ENCODE measurements at places on chromosomes 16 and 17. TPM values are rescaled to one million over a fixed set of nuclear protein-coding genes. Genes with fewer than 3 reads are reported as not detected.

DNA sequence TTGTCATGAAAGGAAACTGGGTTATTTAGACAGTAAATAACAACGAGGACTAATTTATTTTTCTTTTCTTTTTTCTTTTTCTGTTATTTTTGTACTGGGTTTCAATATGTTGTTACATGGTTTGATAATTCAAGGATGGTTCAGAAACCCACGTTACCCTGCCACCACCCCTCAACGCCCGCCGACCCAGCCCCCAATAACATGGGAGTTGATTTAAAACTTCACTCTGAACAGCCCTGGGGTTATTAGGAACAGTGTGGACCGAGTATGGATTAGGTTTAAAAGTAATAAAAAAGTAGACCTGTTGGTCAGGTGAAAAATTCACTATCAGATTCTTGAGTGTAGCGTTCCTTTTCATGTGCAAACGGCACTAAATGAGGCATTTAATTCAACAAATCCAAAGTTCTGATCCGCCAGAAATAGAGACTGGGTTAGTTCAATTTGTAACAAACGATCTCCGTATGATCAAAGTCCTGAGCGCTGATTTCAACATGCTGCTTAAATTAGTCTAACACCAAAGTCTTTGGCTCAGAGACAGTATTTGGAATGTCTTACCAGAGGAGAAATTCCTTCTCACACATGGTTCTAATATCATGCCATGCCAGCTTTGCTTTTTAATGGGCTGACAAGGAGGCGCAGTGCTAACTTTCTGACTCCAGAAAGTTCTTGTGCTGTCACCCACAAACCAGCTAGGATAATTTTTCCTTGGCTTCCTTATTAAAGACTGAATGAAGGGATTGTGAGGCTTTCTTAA is 173.1 kb upstream of the IRX3 start:
- DNase-seq, result no peak

- peak; percentile 50 for DNase-seq
These were observed 16.5 kb downstream of the SLC16A3 start for GRCh38 chr17:82245134-82246039.

GRCh38 chr17:80203471-80203963 is 16.6 kb downstream of the SGSH start:
- peak; percentile 71 for DNase-seq

GRCh38 chr17:21001111-21001812 is 41.5 kb downstream of the USP22 start:
- no peak for DNase-seq

DNA sequence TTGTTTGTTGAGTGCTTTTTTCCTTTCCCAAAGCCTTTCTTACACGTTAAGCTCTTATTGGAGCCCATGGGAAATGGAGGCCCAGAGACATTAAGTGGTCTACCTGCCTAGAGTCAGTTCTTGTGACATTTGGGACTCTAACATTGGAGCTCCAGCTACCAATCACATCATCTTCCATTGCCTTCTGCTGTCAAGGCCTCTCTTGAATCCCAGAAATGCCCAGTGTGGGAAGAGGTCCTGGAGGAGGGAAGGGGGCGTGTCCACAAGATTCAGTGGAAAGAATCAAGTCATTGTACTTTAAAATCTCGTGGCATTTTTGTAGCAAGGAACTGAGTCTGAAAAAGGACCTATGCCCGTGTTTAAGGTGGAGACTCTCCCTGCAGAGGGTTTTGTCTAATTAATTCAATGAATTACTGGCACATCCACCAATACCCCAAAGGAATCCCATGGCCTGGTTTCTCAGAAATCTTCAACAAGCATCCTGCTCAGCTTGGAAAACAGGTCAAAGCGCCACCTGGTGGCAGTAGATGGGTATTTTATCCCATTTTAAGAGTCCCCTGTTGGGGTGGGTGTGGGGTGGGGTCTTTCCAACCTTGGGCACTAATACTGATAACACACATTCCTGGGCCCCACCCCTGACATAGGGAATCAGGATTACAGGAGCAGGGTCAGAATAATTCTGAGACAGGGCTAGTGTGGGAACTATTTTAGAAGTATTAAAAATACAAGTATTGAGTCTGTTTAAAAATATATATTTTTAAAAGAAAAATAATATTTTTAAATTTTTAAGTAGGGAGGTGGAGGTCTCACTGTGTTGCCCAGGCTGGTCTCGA is 24.6 kb downstream of the GPT2 start:
- peak; percentile 91 for DNase-seq

GNG13 gene
- not detected for total RNA-seq

TMEM204 gene
- not detected for total RNA-seq
